ENCODE measurements at places on chromosomes 3 and 15. TPM values are rescaled to one million over a fixed set of nuclear protein-coding genes. Genes with fewer than 3 reads are reported as not detected.

CACNA2D2 gene
- 25.4 TPM for total RNA-seq

PCSK6 gene
- total RNA-seq = 17.8 TPM

STRC gene
- total RNA-seq = 0.92 TPM

DNAH12 gene
- total RNA-seq = 3.5 TPM

WWTR1 gene
- 18.5 TPM for total RNA-seq

SLC24A5 gene
- 0.92 TPM for total RNA-seq

C3orf70 gene
- 54.9 TPM for total RNA-seq

GOLGA8R gene
- 2.1 TPM for total RNA-seq

CPLX3 gene
- 0.92 TPM for total RNA-seq

FANCD2OS gene
- not detected for total RNA-seq

FOXB1 gene
- total RNA-seq = 2.1 TPM

MEGF11 gene
- total RNA-seq = 6.9 TPM

ASB14 gene
- total RNA-seq = 0.69 TPM

LYZL4 gene
- total RNA-seq = not detected

WDR49 gene
- 34.6 TPM for total RNA-seq

UQCC5 gene
- total RNA-seq = 4.6 TPM

SOX2 gene
- total RNA-seq = 188 TPM
